ENCODE measurements at places on chromosomes 3 and 15.

DNA sequence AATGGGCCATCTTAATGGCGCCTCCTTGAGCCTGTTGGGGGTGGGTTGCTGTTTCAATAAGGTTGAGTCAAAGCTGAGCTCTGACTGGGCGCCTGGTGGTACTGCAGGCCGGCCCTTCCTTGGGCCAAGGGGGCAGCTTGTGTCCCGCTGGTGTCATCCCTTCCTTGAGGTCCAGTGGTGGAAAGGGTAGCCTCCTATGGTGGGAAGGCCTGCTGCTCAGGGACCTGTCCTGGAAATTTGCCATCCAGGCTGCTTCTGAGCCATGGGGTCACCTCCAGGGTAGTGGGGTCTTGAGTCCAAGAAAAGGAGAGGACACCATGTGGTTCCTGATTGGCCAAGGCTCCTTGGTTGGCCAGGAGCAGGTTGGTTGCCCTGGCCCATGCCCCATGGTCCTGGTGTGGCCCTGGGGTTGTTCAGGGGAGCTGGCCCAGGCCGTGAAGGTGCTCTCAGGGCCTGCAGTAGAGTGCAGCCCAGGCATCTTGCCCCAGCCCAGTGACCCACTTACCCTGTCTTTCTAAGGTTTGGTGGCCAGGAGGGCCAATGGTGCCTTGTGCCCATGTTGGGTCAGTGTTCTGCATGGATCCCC, 188.7 kb downstream of the UBE3A start:
- DNase-seq, result peak; percentile 4

DNA sequence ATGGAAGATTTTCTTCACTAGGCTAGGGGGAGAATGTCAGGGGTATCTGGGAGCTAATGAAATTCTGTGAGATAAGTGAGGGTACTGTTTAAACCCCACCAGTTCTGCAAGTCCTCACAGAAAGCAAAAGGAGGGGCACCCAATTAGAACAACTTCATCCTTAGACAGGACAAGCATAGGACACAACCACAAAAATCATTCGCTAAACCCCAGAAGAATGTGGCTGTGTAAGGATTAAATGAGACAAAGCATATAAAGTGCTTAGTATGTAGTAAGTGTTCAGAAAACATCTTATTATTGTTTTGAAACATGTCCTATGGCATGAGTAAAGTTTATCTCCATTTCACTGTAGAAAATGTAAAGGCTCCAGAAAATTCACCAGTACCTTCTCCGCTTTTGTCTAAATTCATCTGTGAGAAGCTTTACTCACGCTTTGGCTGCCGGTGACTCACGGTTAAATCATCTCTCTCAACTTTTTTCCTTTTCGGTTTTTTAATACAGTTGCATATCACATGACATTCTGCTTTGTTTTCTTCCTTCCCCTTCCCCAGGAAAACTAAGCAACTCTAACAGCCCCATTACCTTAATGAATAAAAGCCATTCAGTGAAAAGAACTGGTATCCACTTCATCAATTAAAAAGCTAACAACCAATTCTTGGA, 1.7 kb downstream of the CLRN1 start:
- no peak for DNase-seq

DNA sequence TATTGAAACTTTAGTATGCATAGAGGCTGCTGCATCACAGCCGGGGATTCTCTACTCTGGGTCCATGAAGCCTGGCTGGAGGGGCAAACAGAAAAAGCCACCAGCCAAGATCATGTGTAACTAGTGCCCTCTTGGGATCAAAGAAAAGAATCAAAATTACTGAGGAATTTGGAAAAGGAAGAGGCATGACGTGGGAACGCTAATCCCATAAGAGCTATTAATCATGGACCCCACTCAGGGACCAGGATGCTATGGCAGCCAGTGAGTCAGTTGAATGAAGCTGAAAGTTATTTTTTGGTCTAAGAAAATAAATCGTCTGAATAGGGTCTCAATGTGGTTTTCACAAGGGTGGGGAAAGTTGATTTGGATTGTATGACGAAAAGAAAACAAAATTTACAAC, 1165.1 kb downstream of the ROBO2 start:
- peak; percentile 18 for DNase-seq

DNA sequence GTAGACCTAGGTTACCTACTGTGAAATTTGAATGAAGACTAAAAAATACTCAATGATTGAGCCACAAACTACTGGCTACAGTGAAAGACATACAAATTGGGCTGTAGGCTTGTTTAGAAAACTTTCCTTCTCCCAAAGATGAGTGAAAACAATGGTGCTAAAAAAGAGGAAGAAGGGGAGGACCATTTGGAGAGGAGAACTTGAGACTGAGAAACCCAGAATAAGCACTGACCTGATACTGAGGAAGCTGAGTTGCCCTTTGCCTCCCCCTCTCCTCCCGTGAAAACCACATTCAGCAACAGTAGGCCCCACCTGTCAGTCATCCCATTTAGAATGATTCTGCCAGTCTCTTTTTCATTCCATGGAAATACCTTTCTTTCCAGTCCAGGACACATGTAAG, 484.0 kb upstream of the TGFBR2 start:
- no peak for DNase-seq

GRCh38 chr15:38867556-38867955, 302.9 kb upstream of the RASGRP1 start:
- no peak for DNase-seq

DNA sequence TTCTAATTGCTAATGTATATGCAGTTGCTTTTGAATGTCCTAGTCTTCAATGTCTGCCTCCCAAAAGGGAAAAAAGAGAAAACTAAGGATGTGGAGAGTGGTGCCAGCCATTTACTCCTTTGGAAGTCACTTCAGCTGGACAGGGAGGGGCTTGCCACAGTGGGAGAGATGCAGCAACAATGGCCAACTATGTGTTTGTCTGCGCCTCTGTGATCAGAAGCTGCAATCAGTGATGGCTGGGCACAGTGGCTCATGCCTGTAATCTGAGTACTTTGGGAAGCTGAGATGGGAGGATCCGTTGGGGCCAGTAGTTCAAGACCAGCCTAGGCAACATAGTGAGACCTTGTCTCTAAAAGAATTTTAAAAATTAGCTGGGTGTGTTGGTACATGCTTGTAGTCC, 16.7 kb upstream of the CLRN1 start:
- no peak for DNase-seq

DNA sequence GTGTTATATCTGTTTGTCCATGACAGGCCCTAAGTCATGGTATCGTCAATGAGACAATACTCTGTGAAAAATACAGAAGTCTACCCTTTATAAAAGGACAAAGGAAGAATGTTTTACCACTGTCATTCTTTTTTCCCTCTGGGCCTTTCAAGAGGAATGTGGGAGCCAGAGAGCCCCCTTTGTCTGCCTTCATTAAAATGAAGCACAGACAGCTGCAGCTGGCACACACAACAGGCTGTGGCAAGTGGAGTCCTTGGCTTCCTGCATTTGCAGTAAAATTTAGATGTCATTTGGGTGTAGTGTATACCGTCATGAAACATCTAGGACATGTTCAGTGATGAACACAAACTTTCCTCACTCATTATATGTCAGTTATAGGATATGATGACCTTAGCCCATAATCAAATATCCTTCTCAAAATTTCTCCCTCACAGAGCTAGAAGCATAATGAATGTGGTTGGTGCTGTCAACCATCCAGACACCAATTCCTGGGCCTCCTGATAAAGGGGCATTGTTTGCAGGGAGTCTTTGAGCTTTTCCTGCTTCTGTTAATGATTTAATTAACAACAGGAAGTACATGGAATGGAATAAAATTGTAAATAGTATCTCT, 76.4 kb downstream of the DHX36 start:
- DNase-seq, result no peak

- DNase-seq, result no peak
Measured at GRCh38 chr3:128945041-128945877, 48.6 kb downstream of the CFAP92 start.

DNA sequence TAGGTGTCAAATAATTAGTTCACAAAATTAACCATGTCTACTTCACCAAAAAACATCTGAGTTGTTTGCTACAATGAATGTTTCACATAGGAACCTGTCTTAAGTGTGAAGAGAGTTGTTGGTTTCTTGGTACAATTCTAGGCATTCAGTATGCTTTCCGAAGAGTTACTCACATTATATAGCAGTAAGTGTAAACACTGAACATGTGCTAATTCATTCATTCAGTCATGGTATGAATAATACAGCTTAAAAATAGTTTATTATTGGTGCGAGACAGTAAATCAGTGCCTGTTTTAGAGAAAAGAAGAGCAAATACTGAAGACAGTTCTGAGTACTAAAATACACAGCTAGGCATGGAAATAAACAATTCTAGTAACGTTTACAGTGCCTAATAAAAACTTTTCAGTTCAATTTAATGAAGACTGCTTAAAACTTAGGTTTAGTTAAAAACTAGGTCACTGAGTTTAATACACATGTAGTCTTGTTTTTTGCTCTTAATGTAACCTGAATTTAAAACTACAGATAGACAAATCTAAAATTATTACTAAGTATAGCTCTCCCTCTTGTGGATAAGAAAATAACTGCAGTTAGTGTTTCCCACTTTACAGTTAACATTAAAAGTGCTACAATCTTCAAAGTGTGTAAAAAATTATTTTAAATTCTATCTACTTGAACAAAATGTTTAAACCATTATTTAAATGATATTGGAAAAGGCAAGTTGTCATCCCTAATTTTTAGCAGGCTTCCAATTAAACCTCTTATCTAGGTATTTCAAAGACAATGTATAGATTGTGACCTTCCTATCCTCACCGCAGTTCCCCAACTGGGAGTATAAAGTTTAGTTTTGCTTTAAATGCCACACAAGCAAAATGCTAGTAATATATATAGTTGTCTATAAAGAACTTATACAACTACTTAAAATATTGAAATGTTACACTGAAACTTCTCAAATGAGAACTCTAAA, 20.1 kb upstream of the ZCWPW2 start:
- no peak for DNase-seq

DNA sequence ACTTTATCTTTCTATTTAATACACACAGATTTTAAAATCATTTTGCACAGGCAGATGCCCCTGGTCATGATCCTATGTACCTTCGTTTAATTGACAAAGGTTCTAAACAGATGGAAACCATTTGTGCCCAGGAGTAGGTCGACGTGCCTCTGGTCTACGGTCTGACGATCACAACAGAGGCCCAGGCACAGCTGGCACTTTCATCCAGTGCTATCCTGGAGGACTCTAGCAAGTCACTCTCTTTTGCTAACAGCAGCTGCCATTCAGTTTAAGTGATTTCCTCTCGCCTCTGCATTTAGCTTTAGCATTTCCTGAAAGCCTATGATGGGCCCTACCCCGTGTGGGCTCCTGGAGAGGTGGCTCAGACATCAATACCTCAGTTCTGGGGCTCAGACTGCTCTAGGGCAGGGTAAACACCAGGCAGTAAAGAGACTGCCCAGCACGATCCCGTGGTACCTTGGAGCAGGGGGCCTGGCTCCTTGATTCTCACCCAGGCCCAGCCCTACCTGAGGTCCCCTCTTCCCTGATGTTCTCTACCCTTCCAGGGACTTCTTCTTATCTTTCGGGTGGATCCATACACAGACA, 83.2 kb upstream of the SNRPA1 start:
- no peak for DNase-seq

DNA sequence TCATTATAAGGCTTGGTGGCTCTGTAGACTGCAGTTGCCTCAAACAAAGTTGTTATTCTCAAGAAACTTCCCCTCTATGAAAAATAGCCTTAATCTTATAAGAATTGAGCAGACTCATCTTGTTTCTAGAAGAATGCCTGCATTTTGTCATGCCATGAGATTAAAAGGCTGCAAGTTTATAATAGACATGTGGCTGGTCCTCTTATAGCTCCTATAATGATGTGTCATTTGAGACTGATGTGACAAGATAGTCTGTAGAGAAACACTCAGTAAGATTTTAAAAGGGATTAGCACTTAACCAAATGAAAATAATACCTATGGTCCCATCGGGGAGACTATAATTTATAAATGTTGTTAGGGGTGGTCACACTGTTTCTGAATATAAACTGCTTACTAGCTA, 312.5 kb downstream of the OXSM start:
- DNase-seq, result no peak

DNA sequence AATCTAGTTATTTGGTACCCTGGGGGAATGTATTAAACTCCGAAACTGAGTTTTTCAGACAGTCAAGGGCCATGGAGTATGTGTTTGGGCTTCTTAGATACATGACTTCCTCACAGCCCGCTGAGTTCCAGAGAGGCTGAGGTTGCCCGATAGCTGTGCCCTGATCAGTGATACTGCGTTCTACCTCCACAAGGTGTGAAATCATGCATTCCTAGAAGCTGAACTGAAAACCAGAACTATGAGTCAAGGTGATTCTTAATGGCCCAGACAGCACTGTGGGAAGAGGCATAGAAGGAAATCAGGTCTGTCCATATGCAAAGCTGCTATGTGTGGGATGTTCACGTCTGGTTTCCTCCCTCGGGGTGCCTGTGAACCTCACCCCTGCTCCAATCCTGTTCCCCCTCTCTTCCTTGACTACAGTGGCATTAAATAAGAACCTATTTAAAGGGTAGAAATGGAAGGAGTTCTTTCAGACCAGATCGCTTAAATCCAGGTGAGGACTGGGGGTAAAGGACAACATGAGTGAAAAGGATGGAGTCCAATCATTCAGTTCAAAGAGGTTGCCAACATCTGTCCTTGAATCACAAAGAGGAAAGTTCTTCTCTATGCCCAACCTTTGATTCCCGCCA, 74.3 kb downstream of the MYO1E start:
- no peak for DNase-seq

GRCh38 chr3:171566803-171567422, 106.7 kb upstream of the TNIK start:
- no peak for DNase-seq

DNA sequence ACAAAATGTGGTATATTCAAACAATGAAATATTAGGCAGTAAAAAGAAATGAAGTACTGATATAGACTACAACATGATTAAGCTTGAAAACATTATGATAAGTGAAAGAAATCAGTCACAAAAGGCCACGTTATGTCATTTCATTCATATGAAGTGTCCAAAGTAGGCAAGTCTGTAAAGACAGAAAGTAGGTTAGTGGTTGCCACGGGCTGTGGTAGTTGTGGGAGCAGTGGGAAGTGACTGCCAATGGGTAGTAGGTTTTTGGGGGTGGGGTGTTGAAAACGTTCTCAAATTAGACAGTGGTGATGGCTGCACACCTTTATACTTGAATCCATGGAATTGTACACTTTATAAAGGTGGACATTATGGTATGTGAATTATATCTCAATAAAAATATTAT, 12.1 kb downstream of the GALNT15 start:
- DNase-seq, result no peak

DNA sequence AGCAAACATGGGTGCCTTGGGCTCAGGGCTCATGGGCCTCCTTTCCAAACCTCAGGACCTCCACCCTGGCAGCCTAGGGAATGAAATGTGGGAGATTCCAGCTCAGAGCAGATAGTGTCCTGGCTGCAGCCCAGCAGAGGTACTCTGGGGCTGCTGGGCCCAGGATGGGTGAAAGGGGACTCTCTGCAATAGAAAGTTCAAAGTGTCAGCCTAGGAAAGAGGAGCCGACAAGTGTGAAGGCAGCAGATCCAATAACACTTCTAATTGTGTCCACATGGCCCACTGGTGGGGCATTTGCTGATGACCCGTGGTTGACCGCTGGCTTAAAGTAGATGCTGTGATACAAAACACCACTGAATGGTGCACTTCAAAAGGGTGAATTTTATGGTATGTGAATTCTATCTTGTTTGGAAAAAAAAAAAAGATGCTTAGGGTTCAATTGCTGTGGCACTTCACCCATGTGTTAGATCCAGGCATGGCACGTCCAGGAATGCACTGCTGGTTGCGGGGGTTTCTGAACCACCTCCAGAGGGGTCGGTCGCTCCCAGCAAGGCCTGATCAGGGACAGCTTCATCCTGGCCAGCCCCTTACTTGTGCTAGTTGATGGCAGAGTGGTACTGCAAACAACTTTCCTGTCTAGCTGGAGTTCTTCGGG, 20.9 kb downstream of the AMOTL2 start:
- no peak for DNase-seq
